ENCODE measurements at places on chromosomes 6 and 20.

- DNase-seq = no peak
These were observed 194.0 kb upstream of the EYA4 start for GRCh38 chr6:133047065-133047665.

DNA sequence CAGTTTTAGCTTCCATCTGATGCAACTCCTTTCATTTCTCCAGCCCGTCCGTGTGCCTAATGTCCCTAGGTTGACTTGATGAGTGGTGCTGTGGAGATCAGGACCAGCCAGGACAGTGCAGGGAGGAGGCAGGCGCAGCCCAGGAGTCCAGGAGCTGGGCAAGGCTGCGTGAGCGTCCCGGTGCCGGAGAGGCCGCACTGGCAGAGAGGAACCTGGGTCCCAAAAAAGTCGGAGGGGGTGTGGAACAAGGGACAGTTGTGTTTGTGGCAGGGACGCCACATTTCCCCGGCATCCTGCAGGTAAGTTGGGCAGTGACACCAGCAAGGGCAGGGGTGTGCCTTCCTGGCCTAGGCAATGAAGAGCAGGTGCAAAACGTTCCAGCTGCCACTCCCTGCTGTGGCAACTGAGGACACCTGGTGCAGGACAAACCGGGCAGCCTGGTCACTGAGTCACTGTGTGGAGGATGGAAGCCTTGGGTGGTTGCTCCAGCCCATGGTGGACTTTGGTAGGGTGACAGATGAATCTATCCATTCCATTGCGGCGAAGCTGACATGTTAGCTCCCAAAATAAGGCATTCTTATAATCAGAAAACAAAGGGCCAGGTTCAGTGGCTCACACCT is 53.2 kb downstream of the RAMACL start:
- peak; percentile 56 for DNase-seq

DNA sequence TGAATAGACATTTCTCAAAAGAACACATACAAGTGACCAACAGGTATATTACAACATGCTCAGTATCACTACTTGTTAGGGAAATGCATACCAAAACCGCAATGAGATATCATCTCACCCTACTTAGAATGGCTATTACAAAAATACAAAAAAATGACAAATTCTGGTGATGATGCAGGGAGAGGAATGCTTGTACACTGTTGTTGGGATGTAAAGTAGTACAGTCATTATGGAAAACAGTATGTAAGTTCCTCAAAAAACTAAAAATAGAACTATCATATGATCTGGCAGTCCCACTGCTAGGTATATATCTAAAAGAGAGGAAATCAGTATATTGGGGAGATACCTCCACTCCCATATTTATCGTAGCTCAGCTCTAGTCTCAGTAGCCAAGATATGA is 10.9 kb upstream of the SLC17A5 start:
- DNase-seq = no peak

GRCh38 chr20:17958373-17959256 is 10.0 kb downstream of the SNX5 start:
- DNase-seq = no peak

- DNase-seq = no peak
These were observed 106.8 kb upstream of the DOK5 start for GRCh38 chr20:54368570-54368969.

- DNase-seq = no peak
These were observed 54.4 kb downstream of the KDM1B start for GRCh38 chr6:18209539-18210197.

- peak; percentile 88 for DNase-seq
These were observed 23.1 kb upstream of the DCBLD1 start for GRCh38 chr6:117459204-117459944.

- DNase-seq = no peak
These were observed 8.2 kb downstream of the EDN3 start for GRCh38 chr20:59308493-59309201.

DNA sequence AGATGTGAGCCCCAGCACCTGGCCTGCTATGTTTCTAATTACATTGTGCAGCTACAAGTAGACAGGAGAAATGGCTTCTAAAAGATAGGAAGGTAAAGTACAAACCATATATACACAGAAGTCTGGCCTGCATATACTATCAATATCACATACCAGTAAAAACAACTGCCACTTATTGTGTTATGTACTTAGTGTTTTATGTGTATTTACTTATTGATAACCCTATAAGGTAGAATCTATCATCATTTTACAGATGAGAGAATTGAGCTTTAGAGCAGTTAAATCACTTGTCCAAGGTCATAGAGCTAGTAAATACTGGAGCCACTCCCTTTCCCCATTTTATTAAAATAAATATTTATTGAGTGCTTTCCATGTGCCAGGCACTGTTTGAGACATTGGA is 102.4 kb upstream of the PRDM1 start:
- DNase-seq = no peak

GRCh38 chr6:106192824-106193223 is 106.7 kb downstream of the PRDM1 start:
- no peak for DNase-seq

GRCh38 chr6:154561750-154562149 is 51.3 kb upstream of the CNKSR3 start:
- no peak for DNase-seq

DNA sequence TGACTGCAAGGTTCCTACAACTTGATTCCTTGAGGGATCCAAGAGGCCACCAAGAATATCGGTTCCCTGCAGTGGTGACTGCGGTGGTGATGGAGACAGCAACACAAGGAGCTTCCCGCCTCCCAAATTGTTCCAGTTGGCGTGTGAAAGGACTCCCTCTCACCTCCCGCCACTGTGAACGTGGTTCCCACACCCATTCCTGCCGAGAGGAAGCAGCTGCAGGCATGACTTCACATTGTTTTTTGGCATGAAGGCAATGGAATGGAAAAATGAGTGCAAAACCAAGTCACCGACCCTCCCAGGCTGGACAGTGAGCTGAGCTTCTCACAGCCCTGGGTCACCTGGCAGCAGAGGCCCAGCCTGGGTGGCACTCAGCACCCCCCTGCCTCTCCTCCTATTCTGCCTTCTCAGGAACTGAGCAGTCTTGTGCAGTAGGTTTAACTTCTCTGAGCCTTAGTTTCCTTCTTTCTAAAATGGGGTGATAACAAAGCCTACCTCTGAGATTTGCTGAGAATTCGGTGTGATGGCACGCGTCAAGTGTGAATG is 75.0 kb downstream of the CNKSR3 start:
- no peak for DNase-seq

DNA sequence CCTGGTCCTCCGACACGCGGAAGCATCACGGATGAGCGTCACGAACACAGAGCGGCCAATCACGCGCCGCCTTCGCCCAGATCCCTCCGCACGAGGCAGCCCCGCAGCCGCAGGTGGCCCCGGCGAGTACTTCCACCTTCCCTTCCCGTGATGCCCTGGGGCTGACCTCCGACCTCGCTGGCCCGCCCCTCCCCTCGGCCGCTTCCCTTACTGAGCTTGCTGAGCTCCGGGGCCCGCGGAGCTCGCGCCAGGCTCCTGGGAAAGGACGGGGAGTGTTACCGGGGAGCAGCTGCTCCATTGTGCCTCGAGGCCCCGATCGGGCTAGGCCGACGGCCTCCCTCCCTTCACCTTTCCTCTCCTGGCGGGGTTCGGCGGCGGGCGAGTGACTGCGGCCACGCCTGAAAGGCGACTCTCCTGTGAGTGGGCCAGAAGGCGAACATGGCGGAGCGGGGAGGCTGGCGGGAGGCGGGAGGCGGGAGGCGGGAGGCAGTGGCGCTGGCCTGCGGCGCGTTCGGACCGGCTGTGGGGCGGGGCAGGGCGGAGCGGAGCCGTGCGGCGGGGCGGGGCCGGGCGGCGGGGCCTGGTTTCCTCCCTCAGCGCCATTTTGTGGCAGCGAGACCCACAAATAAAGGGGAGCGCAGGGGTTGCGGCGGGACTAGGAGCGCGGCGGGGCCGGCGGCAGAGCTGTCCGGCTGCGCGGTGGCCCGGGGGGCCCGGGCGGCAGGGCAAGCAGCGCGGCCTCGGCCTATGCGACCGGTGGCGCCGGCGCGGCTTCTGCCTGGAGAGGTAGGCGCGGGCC is at the start of gene WTAP:
TSS of gene WTAP (plus strand) at position 589 of the 799 bp plus-strand sequence. CDS start 8,760 bp downstream, outside the sequence.
- peak; percentile 99 for DNase-seq

DNA sequence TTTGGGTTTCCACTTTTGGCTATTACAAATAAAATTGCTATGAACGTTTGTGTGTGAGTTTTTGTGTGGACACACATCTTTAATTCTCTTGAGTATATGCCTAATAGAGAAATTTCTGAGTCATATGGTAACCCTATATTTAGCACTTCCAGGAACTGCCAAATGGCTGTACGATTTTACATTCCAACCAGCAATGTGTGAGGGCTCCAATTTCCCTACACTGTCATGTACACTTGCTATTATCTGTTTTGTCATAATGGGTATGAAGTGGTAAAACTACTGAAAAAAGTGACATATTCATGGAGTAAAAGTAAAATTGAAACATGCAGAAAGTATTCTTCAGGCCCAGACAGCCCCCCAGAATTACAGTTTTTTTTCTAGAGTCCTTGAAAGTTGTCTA is 59.6 kb upstream of the ESR1 start:
- no peak for DNase-seq

DNA sequence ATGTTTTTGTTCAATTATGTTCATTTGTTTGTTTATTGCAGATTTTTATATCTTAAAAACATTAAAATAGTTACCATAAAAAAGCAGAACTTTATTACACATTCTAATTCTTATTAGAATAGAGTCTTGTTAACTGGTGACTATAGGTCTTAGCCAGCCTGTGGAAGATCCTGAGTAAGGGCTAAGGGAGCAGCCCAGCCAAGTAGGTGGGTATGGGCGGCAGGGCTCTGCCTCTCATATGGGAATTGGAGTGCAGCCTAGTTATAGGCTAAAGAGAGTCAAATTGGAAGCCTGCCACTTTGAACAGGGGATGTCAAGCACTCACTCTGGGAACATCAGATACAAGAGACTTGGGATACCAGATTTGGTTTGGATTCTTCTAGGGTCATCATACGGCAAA is 10.5 kb upstream of the HSF2 start:
- DNase-seq = peak; percentile 58

DNA sequence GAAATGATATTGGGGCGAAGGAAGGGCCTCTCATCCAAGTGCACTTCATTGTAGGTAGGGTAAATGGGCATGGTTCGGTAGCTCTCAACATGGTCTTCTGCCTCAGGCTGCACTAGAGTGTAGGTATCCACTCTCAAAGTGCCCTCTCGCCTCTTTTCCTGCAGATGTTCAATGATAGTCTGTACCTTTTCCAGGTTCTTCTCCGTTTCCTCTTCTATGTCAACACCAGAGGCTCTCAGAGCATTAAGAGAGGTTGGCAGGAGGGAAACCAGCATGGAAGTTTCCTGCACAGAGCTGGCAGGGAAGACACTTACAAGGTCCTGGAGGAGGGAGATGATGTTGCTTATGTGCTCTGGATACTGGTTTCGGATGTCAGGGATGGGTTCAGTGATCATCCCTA is 7.1 kb downstream of the ZNFX1 start:
- no peak for DNase-seq

GRCh38 chr20:4775322-4776078 is 53.8 kb downstream of the PRND start:
- no peak for DNase-seq

GRCh38 chr20:32607727-32608663 is 22.9 kb upstream of the NOL4L start:
- peak; percentile 56 for DNase-seq

DNA sequence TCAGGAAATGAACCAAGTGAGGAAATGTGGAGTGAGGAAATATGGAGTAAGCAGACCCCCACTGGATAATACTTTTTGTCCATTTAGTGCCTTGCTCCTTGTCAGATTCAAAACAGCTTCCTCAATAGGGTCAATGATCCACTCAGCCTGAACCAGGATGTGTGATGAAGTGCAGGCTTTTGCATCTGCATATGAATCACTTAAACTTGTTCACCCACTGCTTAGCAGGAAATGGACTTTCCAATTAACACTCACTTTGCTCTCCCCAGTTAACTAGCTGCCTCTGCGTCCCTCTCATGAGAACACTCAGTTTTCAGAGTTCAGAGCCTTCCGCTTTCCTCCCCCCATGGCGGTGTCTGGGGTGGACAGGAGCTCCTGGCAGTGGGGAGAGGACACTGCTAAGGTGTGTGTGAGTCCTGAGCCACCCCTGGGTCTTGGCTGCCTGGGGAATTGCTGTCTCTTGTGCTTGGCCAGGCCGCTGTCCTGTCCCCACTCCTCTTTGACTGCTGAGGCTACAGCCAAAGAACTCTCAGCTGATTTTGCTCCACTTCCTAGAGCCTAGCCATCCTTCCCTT is 621.8 kb downstream of the CDH26 start:
- DNase-seq = no peak

- DNase-seq = no peak
These were observed 1.0 kb downstream of the SALL4 start for GRCh38 chr20:51801122-51801822.

DNA sequence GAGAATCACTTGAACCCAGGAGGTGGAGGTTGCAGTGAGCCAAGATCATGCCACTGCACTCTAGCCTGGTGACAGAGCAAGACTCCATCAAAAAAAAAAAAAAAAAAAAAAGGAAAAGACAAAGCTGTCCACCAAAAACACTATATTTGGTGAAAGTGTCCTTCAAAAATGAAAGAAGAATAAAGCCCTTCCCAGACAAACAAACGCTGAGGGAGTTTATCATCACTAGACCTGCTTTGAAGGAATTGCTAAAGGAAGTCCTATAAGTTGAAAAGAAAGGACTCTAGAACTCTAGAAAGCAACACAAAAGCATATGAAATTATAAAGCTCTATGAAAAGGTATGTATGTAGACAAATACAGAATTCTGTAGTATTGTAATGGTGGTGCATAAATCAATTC is 98.8 kb downstream of the SEL1L2 start:
- DNase-seq = no peak

GRCh38 chr6:122797537-122797936 is 8.5 kb downstream of the SMPDL3A start:
- DNase-seq = no peak

GRCh38 chr20:36217226-36217625 is 19.1 kb upstream of the AAR2 start:
- no peak for DNase-seq

- no peak for DNase-seq
These were observed 8.7 kb upstream of the OSER1 start for GRCh38 chr20:44219170-44219730.

- no peak for DNase-seq
These were observed 150.6 kb downstream of the LY86 start for GRCh38 chr6:6738922-6739716.

- DNase-seq = no peak
These were observed 21.0 kb downstream of the SRSF3 start for GRCh38 chr6:36615018-36615761.

DNA sequence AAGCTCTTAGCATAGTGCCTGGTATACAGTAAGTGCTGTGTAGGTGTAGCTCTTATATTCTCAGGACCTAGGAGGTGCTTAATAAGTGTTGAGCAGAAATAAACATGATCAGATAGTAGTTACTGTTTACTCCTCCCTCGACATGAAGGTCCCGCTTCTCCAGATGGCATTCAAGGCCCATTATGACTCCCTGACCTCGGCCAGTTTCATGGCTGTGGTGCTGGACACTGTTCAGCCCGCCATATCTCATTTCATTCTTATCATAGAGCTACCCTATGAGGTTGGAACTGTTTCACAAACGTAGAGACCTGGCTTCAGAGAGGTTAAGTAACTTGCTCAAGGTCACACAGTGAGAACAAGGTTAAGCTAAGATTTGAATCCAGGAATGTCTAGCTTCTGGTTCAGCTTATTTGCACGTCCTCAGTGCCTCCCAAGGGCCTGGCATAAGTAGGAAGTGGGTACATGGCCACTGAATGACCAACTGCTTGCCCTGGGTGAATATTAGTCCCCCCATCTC is 39.0 kb downstream of the CD40 start:
- no peak for DNase-seq

- DNase-seq = peak; percentile 88
These were observed 13.2 kb downstream of the OTOR start for GRCh38 chr20:16761305-16761829.

- DNase-seq = no peak
These were observed 6.4 kb downstream of the TIAM2 start for GRCh38 chr6:155001482-155001881.
